ENCODE measurements at places on chromosomes 6 and 20. TPM values are rescaled to one million over a fixed set of nuclear protein-coding genes. Genes with fewer than 3 reads are reported as not detected.

The COL21A1 gene
- polyA plus RNA-seq = 220 TPM

DNA sequence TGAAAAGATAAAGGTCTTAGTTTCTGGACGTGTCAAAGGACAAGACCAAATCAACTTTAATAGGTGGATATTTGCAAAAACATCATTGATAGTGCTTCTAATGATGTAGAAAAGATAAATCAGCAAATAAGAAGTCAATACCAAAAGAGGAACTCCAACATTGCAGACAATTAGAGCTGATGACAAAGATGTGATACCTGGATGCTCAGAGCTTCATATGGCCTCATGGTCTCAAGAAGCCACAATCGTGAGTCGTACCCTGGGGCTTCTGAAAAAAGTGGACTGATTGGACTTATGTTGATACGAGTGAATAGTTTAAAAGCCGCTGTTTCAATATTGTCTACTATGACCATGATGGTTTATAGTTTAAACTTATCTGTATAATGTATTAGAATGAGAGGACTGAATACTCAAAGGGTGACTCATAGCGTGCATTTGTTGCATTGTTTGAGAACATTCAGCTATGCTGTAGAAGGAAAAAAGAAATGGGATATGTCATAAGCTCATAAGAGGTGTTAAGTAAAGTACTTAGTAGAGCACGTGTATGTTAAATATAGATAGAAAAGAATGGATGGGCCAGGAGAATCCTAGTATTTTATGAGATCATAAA is 54.6 kb upstream of the RIPOR2 start:
- DNase-seq = no peak

The FAM184A gene
- polyA plus RNA-seq = 12.7 TPM

The TCF19 gene
- 18.6 TPM for polyA plus RNA-seq

The PCK1 gene
- 2.8 TPM for polyA plus RNA-seq

GRCh38 chr20:41443691-41444090 is 77.1 kb upstream of the EMILIN3 start:
- DNase-seq = no peak

GRCh38 chr6:169787797-169788196 is 36.4 kb downstream of the ERMARD start:
- DNase-seq = no peak

DNA sequence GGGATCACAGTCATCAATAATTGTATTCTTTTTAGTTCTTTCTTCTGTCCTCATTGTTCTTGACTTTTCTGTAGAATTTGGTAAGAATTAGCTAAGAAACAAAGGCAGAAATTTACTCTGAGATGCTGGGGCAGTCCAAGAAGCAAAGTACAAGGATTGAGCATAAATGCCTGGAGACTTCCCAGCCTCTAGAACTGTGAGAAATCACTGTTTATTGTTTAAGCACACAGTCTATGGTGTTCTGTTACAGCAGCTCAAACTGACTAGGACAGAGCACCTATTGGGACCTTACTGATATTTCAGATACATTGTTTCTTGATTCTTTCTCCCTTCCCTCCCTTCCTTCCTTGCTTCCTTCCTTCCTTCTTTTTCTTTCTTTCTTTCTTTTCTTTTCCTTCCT is 192.7 kb upstream of the SLC35B3 start:
- no peak for DNase-seq

GRCh38 chr20:8346700-8347270 is 214.7 kb downstream of the PLCB1 start:
- DNase-seq = no peak

The NFS1 gene
- 27.1 TPM for polyA plus RNA-seq

DNA sequence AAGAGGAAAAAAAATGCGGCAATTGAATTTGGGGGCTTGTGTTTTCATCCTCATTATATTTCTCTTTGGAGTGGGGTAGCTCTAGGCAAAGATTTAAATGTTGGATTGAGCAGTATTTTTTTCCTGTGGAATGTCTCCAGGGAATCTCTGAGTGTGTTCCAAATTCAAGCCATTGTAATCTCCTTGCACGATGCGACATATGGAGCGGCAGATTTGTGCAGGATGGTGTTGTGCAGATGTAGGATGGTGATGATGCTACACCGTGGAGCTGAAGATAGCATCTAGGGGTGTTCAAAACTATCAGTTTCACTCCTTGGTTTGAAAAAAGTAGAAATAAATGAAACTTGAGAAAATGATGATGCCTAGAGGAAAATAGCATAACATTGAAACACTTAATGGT is 777.5 kb upstream of the EPHA7 start:
- DNase-seq = no peak

- DNase-seq = no peak
Measured at GRCh38 chr20:62606551-62607201, 35.6 kb upstream of the SLCO4A1 start.

- no peak for DNase-seq
Measured at GRCh38 chr6:157075549-157076450, 247.5 kb downstream of the TMEM242 start.

The BHLHE23 gene
- not detected for polyA plus RNA-seq

- no peak for DNase-seq
Measured at GRCh38 chr6:109508166-109508860, 25.3 kb upstream of the ZBTB24 start.

DNA sequence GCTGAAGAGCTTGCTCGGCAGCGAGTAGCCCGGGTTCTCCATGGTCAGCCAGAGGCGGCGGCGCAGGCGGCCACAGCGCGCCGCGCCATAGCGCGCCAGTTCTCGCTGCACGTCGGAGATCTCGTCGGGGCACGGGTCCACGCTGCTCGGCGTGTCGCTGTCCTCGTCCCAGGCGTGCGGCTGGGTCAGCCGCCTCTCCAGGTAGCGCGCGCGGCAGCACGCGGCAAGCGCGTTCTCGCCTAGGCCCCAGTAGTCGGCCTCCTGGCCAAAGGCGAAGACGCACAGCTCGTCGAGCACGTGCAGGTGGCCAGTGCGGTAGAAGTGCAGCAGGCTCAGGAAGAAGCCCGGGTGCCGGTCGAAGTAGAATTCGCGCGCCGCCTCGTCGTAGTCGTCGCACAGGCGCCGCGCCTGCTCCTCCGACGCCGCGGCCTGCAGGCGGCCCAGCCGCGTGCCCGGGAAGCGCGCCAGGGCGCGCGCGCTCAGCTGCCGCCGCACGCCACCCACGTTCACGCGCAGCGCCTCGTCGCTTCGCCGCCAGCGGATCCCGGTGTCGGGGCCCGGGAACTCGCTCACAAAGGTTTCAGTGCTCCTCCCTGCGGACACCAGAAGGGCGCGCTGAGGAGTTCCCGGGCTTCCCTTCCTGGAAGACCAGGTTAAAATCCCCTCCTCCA is 2.7 kb downstream of the KCNS1 start:
- peak; percentile 12 for DNase-seq

DNA sequence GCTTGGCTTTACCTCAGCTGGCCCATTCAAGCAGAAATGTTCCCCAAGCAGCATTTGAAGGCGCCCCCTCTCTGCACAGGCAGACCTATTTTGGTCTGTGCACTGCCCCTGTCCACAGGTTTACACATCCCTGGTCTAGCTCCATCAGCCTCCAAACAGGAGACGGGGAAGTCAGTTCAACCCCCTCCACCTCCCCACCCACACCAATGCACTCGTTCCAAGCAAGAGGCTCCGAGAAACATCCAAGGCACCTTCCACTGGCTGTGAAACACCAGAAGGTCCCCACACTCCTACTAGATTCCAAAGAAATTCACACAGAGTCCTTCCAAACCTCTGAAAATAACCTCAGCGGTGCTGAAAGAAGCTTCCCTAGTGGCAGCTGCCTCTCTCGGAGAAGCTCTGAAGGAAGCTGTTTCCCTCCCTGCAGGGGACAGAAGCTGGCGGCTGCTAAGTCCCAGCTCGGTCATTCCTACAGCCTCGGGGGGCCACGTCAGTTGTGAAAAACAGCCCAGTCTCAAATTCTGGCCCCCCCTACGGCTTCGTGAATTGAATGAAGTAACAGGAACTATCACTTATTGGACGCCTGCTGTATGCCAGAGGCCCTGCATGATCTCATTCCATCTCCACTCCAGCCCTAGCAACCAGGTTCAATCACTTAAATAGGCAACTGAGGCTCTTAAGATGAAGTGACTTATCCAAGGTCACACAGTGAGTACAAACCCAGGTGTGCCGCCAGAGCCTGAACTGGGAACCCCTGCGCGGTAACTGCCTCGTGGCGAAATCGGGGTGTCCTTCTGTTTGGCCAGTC is 815 bp downstream of the SPATA2 start:
- no peak for DNase-seq

DNA sequence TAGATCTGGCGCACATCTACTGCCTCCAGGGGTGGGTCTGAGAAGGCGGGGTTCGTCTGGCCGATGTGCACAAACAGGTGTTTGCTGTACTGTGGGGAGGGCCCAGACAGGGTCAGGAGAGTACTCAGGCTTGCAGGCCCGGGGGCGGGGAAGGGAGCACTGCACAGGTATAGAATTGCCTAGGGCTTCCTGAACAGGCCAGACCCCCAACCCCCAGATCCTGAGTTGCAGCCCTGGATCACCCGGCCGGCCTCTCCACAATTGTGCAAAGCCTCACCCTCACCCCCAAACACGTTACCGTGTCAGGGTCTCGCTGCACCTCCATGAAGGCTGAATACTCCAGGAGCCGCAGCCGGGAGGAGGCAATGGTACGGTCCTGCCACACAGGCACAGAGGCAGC is 7.8 kb downstream of the RPL10A start:
- no peak for DNase-seq

DNA sequence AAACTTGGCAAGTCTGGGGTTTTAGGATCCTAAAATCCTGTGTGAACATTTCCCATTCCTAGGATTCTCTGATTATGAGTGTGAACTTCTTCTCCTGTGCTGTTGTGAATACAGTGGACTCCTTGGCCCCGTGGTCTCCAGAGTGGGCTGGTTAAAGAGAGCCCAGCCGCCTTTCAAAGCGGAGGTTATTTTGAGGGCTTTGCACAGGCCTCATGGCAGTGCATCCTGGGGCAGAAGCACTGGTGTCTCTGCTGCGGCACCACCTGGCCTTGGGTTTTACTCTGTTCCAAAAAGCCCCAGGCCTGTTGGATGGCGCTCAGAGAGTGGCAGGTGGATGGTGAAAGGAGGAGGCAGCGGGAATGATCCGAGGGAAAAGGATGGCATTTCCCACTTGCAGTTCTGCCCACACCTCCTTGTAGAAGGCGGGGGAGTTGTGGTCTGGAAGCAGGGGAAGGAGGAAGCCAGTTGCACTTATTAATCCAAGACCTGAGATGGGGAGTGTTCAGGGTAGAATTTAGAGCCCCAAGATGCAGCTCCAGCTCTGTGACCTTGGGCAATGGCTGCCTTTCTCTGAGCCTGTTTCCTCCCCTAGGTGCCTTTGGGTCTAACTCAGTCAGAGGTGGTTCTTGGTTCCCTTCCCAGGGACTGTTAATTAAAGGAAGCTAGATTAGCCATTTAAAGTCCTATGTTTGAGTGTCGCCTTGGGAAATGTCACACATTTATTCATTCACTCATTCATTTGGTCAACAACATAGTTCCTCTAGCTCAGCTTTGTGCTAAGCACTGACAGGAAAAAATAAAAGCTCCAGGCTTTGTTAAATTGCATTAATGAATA is 22.4 kb downstream of the MMP24 start:
- no peak for DNase-seq

DNA sequence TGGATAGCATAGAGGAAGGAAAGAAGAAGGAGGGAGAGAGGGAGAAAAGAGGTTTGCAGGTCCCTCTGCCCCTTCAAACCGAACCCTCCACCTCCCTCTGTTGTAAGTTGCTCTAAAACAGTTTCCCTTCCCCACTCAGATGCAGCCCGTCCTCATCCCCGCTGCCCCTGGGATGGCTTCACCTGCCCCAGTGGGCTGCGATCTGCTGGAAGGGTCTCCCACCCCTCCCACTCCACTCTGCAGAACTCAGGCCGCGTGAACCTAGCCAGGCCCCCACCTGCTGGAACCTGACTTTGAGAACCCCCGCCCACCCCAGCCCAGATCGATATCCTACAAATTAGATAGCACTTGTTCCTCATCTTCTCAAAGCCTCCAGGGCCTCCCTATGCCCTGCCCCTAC is 190.8 kb downstream of the DLL1 start:
- DNase-seq = no peak

DNA sequence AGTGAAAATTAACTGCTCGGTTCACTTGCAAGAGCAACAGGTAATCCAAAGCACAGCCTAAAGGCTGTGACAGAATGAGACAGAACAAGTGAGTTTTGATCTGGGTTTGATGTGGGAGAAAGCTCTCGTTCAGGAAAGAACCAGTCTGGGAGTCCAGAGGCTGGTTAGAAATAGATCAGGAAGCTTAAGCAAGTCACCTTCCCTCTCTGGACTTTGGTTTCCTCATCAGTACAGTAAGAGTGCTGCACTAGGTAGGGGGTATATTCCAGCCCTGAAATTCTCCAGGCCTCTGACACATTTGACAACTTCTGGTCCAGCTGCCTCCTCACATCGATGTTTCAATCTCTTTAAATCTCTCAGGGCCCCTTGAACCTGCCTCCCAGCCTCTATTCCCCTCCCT is 33.7 kb upstream of the MDGA1 start:
- no peak for DNase-seq

DNA sequence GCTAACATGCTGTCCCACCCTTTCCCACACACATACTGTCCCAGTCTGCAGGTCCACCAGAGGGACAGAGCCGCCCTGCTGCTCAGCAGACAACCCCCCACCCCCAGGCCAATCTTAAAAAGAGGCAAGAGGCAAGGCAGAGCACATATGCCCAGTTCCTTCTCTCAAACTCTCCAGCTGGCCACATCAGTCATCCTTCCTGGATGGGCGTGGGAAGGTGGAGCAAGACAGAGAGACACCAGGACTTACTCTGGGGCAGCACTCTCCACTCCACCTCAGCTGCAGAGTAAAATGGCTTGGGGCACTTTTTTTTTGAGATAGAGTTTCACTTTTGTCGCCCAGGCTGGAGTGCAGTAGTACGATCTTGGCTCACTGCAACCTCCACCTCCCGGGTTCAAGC is 10.8 kb downstream of the MOCS3 start:
- DNase-seq = no peak

The DDRGK1 gene
- polyA plus RNA-seq = 34.3 TPM

DNA sequence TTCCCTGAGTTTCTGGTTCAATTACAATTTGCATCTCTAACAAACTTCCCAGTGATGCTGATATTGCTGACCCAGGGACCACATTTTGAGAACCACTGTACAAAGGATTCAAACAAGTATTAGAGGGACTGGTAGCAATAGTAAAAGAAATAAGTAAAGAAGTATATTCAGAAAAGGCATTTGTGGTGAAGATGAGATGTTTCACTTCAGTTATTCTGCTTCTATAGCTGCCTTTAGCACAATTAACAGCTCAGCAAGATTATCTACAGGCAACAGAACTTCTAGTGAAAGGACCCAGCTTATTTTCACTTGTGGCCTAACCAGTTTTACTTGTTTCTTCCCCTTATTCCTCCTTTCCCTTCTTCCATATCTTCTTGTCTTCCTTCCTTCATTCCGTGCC is 149.4 kb downstream of the PHF3 start:
- DNase-seq = no peak

The ASIP gene
- 0.52 TPM for polyA plus RNA-seq

The POU3F2 gene
- 0.06 TPM for polyA plus RNA-seq

The BNIP5 gene
- polyA plus RNA-seq = 0.18 TPM

The HM13 gene
- 112 TPM for polyA plus RNA-seq

- no peak for DNase-seq
Measured at GRCh38 chr20:8774412-8774811, 294.5 kb upstream of the PLCB4 start.

All from left renal pelvis (tissue), 4 donors.